ENCODE measurements at places on chromosomes 3 and 15.

- no peak for DNase-seq
Observed at GRCh38 chr15:99447497-99448371, 118.0 kb upstream of the MEF2A start.

DNA sequence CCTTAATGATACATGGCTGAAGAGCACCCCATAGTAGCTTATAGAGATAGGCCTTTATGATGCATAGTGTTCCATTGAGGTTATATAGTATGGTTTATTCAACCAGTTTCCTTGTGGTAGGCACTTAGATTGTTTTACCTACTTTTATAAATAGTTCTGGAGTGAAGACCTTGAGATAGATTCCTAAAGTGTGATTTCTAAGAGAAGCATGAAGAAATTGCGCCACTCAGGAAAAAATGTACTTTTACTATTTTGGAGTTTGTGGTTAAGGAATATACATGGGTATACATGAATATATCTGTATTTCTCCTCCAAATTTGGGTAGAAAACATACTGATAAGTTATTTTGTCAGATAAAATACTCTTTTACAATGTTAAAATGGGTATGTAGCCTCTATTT is 70.5 kb downstream of the CHD2 start:
- DNase-seq: no peak

GRCh38 chr3:158991146-158991705 is 189.4 kb downstream of the MFSD1 start:
- DNase-seq: no peak

- DNase-seq: no peak
Observed at GRCh38 chr3:197309528-197310361, 11.3 kb upstream of the DLG1 start.

GRCh38 chr3:153547970-153548369 is 385.9 kb downstream of the RAP2B start:
- no peak for DNase-seq

DNA sequence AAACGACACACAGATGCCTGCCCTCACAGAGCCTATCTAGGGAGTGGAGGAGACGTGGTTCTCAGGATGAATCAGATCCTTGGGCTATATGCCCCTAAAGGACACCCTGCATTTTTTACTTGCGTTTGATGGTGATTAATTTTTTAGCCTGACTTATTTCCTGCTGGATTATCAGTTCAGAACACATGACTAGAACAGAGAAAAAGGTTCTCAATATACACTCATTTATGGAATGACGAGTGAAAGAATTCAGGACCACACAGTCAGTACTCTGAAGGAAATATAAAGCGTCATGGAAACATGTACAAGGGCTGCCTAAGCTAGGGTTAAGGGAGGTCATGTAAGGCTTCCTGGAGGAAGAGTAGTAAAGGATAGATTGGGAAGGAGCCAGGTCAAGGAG is 121.8 kb downstream of the SSR3 start:
- no peak for DNase-seq

GRCh38 chr3:59451800-59452746 is 402.2 kb upstream of the CFAP20DC start:
- DNase-seq: no peak

GRCh38 chr15:66387163-66388042 is 691 bp downstream of the MAP2K1 start:
- peak; percentile 85 for DNase-seq

- DNase-seq: no peak
Observed at GRCh38 chr3:126693921-126694320, 10.1 kb upstream of the CHCHD6 start.

DNA sequence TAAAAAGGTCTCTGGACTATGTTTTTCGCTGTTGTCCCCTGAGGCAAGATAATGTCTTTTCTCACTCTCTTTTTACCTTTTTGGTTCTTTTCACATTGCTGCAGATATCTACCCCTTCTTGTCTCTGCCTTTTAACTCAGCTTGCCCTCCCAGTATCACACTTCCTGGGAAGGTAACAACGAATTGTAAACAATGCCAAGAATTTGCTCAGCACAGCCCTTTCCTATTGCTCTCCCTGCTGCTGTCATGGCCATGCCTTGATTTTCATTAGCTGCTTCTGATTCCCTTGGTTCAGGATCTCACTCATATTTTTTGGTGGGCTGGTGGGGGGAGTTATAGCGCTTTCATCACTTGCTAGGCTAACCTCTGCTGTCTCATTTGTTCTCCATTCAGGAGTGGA is 123.1 kb upstream of the DPH6 start:
- DNase-seq: no peak

- DNase-seq: no peak
Observed at GRCh38 chr15:92565351-92566125, 90.0 kb downstream of the FAM174B start.

- no peak for DNase-seq
Observed at GRCh38 chr15:61421938-61422337, 192.8 kb upstream of the RORA start.

GRCh38 chr3:46464326-46465195 is at the start of gene LTF:
TSS of gene LTF (minus strand) at chr3:46464905. CDS start at chr3:46464867, 38 bp downstream.
- no peak for DNase-seq

- no peak for DNase-seq
Observed at GRCh38 chr3:37812499-37812896, 49.2 kb upstream of the CTDSPL start.

DNA sequence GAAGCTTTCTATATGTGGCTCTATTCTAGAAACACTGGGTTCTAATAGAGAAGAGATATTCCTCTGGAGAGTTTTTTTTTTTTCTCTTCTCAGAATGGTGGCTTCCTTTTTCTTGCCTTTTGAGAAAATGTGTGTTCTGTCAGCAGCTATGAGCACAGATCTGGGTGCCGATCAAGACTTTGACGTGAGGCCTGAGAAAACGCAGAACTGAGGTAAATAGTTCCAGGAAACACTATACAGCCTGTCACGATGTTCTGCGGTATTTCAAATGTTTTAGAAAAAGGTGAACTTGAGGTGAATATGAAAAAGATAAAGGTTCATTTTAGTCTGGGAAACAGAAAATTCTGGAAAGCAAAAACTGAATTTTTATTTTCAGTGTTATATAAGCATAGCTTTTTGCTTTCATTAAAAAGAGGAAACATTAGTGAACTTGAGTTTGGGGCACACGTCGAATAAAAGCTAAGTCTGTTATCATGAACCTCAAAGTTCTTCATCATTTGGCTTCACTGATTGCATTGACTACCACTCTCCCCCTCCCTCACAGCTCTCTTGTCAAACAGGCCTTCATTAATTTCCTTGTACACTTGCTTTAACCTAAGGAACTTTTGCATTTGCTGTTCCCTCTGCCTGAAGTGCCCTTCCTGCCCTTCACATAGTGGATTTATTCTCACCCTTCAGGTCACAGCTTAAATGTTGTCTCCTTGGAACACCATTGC is 265.1 kb downstream of the NFKBIZ start:
- DNase-seq: peak; percentile 29

- no peak for DNase-seq
Observed at GRCh38 chr3:128867200-128868125, 12.0 kb upstream of the ACAD9 start.

DNA sequence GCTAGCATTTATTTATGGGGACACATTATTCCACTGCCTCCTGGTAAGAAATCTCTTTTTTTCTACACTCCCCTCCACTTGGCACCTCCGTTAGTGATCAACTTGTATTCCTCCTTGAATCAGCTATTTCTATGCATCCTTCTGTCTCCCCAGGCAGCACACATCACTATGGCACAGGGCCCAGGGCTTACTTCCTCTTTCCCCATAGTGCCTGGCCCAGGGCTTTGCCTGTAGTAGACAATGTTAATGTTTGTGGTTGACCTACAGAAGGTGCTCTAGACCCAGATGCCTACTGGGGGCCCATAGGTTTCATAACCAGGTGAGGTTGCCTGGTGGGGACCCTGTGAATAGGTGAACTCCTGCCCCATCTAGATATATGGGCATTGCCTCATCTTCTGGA is 44.9 kb downstream of the EPHB1 start:
- no peak for DNase-seq

DNA sequence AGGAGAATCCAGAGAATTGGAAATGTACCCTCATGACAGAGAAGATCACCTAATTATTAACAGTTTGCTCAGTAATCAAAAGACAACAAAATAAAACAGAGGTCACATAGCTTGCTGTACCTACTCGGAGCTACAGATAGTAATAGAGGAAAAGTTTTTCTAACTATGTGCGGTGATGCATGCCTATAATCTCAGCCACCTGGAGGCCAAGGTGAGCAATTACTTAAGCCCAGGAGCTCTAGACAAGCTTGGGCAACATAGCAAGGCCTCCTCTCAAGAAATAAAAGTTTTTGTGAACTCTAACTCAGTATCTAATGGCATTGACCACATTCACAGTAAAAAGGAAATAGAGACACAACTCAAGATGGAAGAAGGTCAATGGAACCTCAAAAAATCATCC is 243.6 kb downstream of the ATP8B4 start:
- no peak for DNase-seq

DNA sequence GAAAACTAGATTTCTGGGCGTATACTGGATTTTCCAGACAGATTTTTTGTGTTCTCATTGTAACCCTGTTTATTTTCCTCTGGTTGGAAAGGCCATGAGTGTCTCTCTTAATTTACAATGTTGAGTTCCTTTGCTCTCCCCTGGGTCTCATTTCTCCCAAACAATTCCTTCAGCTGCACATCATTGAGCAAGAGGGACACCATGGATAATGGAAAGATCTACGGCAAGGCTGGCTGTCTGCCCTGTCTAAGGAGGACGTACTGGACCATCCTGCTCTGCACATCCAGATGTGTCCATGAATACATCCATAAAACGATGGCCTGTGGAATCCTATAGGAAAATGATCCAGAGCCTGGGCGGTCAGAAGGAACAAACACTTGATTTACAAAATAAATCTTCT is 258.1 kb upstream of the MCTP2 start:
- DNase-seq: no peak

- no peak for DNase-seq
Observed at GRCh38 chr3:187242435-187242834, 45.1 kb downstream of the RTP1 start.

GRCh38 chr3:191368755-191369615 is 38.7 kb upstream of the UTS2B start:
- DNase-seq: no peak

- no peak for DNase-seq
Observed at GRCh38 chr15:61951949-61952348, 108.3 kb downstream of the VPS13C start.

DNA sequence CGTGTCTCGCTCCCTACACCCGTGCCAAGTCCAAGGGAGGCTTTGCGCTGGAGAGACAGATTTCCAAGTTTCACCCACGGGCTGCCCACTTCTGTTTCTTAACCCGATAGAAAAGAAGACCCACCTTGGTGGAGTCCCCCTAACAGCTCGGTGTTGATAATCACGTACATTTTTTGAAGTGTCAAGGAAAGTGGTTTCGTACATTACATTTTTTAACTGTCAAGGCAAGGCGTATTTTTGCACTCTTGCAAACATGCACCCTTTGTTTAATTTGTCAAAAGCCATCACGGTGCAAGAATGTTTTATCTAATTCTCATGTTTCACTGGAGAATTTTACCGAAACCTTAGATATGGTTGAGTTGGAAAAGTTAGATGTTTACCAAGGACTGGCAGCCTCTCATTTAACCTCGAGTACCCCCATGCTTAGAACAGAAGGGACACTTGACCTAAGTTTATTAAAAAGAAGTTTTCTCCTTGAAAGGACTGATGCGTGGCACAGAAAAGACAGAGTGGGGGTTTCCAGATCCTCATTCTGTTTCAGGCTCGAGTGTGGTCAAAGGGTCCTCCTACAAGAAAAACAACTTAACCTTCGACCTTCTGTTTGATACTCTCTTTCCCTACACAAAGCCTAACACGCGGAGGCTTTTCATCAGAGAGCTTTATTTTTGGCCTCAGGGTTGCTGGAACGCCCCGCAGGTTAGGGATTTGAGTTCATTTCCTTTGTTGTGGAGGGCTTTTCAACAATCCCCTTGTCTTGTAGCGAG is 882 bp downstream of the GXYLT2 start:
- no peak for DNase-seq
